Caki2 (cell line): ENCODE measurements at places on chromosomes 3 and 15. TPM values are rescaled to one million over a fixed set of nuclear protein-coding genes. Genes with fewer than 3 reads are reported as not detected.
A peak's percentile ranks its signal among the peaks of the same experiment; 100 is the strongest.

The PATL2 gene
- total RNA-seq: 3.6 TPM in 1 of 2 replicates, not detected in the other

The HIGD2B gene
- total RNA-seq: not detected in 2 replicates

The LRRC34 gene
- total RNA-seq: 12.0 and 13.2 TPM in 2 replicates

The P2RY12 gene
- not detected in 2 replicates for total RNA-seq

- no peak for DNase-seq
Observed at GRCh38 chr15:68646156-68646555, 67.4 kb downstream of the CORO2B start.

GRCh38 chr3:72490688-72491435, 357.4 kb downstream of the SHQ1 start:
- DNase-seq: no peak

DNA sequence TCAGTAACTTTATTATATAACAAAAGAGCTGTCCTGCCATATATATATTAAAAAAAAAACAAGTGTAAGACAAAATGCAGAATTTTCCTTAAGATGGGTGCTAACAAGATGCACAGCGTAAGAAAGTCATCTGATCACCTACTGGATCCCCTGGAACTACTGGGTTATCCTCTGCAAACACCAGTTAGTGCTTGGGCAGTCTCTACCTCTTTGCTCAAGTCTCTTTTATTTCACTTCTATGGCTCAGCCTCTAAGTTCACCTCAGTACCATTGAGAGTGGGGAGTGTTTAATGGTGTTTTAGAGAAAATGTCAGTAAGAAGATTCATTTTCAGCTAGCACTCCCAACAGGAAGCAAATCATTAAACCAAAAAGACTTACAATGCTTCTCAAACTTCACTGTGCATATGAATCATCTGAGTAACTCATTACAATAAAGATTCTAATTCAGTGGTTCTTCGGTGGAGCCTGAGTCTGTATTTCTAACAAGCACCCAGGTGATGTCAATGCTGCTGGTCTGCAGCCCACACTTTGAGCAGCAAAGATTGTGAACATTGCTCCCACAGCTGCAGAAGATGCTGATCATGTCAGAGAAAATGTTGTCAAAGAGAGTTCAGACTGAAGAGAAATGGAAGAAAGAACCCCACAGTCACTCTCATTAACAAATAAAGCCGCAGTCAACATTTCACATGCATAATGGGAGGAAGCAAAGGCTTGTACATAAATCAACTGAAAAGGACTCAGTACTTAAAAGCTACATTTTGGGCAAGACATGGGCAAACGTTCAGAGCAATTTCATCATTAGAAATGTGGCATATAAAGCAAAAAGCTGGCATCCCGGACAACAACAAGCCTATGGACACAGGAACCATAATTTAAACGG, 227.1 kb upstream of the ATP11B start:
- DNase-seq: peak; percentile 10

- no peak for DNase-seq
Observed at GRCh38 chr3:8657804-8658305, 13.3 kb upstream of the SSUH2 start.

- no peak for DNase-seq
Observed at GRCh38 chr3:143171141-143171980, 51.8 kb downstream of the CHST2 start.

- DNase-seq: no peak
Observed at GRCh38 chr3:39267631-39268548, 11.9 kb downstream of the CX3CR1 start.

GRCh38 chr15:38226608-38227266, 25.9 kb upstream of the SPRED1 start:
- peak; percentile 93 for DNase-seq

DNA sequence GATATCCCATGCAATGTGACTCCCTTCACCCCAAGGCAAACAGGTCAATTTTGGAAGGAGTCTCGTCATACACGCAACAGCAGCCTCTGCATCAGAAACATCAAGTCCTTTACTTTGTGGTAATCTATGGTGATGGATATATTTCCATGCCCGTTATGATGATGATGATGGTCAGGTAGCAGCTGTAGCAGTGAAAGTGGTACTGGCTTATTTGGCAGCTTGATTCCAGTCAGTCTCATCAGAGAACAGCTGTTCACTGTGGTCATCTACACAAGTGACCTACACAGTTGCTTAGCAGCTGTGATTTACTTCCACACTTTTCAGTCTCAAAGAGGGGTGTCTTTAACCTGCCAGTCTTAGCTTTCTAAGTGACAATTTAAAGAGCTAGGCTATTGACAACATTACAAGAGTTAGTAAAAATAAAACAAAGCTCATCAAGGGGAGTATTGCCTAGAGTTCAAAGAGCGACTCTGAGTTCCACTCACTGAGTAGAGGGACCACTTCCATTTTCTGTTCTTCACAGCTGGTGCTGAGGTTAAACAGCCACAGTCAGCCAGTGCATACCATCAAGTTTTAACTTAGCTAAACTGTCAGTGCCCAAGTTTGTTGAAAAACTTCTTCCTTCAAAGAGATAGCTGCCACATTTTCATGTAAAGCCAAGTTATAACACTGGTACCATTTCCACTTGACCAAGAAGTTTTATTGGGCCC, 587.4 kb upstream of the KCNMB2 start:
- no peak for DNase-seq

DNA sequence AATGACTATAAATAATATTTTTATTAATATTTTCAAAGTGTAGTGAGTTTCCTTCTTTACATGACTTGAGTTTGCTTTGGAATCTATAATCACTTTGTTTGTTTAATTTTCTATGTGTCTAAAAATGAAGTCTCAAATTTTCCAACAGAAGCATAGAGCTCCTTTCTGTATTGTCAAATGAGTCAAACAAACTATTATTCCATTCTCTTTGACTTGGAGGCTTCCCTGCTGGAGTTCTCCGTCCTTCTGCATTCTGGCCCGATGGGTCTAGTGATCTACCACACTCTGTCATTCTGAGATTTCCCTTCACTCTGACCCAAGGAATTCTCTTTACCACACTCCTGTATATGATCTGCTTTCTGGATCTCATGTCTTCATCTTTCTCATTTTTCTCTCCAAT, 30.1 kb downstream of the POLR2M start:
- DNase-seq: no peak

GRCh38 chr15:99427210-99427609, 138.6 kb upstream of the MEF2A start:
- DNase-seq: no peak

DNA sequence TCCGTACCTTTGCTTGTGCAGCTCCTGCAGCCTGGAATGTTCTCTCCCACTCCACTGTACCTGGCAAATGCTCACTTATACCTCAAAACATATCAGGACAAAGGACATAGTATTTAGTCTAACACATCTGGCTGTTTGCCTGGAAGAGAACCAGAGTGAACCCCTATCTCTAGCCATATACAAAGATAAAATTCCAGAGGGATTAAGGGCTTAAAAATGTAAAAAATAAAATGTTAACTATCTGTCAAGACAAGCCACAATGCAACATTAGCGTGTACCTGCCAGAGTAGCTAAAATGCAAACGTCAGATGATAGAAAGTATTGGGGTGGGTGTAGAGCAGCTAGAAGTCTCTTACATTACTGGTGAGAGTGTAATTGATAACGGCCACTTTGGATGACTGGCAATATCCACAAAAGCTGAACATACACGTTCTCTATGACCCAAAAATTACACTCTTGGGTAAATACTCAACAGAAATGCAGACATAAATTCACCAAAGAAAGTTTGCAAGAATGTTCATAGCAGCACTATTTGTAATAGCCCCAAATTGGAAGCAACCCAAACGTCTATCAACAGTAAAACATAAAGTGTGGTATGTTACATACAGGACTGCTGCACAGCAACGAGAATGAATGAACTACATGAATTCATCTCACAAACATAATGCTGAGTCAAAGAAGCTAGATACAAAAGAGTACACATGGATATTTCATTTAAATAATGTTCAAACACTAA, 18.2 kb upstream of the ADPGK start:
- no peak for DNase-seq

DNA sequence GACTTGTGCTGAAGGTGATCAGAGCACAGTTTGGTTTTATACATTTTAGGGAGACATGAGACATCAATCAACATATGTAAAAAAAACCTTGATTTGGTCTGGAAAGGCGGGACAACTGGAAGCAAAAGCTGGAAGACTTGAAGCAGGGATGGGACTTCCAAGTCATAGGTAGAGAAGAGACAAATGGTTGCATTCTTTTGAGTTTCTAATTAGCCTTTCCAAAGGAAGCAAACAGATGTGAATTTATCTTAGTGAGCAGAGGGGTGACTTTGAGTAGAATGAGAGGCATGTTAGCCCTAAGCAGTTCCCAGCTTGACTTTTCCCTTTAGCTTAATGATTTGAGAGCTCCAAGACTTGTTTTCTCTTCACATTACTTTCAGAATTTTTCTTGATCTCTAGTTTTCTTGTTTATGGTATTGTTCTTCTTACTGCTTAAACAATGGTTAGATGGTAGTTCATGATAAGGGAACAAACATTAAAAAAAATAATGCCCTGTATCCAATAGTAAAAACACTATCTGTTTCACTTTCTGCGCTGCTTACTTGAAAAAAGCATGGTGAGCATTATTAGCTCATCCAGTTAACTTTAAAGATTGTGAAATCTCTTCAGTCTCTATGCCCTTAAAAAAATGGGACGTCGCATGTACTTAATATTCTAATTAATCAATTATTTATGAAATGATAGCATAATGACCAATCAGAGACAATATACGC, 48.5 kb upstream of the BCHE start:
- DNase-seq: no peak

DNA sequence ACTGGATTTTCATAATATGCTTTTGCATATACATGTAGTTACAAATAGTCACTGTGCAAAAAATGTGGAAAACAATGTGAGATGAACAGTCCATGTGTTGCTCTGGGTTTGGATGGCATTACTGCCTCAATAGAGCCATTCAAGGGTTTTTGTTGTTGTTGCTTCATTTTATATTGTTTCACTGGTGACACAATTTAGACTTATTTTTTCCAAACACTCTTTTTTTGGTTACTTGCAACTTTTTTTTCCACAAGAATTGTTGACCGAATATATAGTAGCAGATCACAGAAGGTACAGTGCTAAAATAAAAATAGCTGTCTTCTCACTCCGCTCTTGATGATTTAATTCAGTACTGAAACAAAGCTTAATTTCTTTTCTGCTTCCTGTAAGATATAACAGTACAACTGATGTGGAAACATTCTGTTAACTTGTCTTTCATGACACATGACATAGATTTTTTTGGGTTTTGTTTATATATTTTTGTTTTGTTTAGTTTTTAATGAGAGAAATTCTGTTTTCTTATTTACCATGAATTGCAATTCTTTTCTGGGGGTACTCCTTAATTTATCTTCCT, 618.6 kb downstream of the NAALADL2 start:
- DNase-seq: no peak

GRCh38 chr3:11001020-11001657, 8.6 kb downstream of the SLC6A1 start:
- DNase-seq: no peak

DNA sequence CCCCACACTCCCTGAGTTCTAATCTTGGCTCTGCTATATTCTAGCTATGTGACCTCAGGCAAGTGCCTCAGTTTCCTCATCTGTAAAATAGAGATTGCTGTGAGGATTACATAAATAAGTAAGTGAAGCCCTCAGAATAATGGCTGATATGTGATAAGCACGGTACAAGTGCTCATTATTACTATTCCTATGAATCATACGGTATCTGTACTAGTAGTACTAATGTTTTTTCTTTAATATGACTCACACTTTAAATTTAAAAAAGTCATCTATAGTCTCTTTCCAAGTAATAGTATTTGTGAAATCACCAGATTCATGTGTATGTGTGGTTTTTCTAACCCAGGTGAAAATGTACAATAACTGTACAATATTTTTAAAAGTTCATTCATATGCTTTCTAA, 58.7 kb downstream of the CLDN11 start:
- no peak for DNase-seq

- no peak for DNase-seq
Observed at GRCh38 chr15:51382787-51383186, 41.3 kb downstream of the GLDN start.

- DNase-seq: no peak
Observed at GRCh38 chr3:66484106-66484844, 16.5 kb downstream of the LRIG1 start.
